Cerebellar nuclear complex (tissue), 1 donor: ENCODE measurements at places on chromosomes 3 and 15.

DNA sequence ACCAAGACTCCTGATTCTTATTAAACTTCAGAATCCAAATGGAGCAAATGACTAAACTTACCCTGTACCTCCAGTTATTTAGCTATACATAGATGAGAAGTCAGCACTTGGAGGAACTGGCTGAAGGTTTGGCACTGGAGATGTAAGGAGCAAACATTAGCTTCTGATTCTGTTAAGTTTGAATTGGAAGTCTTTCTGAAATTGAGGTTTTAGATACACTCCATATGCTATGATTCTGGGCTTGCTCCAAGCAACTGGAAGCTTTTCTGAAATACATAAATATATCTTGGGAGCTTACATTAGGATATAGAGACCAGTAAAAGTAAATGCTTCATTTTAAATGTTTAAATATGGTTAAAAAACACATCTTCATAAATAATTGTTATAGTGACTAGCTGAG, 333.7 kb downstream of the EPHA3 start:
- no peak for DNase-seq

DNA sequence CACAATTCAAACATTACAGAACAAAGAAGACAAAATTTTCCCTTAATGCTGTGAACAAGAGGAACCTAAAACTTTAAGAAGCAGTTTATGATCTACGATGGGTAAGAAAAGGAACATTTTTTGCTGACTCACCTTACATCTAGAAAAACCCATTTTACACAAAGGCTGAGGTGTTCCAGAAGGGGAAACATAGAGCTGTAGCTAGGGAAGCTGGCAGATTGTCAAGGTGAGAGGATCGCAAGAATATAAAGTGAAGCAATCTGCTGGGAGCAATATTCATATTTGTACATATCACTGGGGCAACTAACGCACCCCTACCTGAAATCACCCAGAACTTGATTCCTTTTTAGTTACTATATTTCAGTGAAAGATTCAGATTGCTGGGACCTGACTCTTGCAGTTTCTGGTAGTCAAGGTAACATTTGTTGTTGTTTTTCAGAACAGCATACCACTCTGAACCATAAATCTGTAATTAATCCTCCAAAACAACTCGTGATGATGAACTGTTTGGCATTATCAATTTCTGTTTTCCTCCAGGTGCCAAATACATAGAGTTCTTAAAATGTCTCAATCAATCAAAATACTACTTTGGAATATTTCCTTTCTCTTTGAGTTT, 184.1 kb upstream of the LRRC3B start:
- no peak for DNase-seq

DNA sequence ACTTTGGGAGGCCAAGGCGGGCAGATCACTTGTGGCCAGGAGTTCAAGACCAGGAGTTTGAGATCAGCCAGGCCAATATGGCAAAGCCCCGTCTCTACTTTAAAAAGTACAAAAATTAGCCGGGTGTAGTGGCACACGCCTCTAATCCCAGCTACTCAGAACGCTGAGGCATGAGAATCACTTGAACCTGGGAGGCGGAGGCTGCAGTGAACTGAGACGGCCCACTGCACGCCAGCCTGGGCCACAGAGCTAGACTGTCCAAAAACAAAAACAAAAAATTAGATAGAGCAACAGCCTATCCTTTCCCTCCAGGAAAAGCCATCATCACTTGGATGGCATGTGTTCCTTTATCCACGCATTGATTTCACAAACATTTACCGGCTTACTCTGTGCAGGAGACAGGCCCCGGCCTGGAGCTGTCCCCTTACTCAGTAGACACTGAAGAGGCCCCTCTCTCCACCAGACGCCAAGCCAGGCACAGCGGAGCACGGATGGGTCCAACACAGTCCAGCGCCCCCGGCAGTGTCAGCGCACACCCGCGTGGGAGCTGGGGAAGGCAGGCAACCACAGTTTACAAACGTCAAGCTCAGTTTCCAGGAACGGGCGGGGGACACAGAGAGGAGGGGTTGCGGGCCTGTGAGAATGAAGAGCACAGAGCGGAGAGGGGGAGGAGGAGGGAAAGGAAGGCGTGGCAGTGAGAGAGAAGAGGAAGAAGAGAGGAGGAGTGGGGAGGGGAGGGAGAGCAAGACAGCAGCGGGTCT, 3.1 kb downstream of the GP5 start:
- no peak for DNase-seq

DNA sequence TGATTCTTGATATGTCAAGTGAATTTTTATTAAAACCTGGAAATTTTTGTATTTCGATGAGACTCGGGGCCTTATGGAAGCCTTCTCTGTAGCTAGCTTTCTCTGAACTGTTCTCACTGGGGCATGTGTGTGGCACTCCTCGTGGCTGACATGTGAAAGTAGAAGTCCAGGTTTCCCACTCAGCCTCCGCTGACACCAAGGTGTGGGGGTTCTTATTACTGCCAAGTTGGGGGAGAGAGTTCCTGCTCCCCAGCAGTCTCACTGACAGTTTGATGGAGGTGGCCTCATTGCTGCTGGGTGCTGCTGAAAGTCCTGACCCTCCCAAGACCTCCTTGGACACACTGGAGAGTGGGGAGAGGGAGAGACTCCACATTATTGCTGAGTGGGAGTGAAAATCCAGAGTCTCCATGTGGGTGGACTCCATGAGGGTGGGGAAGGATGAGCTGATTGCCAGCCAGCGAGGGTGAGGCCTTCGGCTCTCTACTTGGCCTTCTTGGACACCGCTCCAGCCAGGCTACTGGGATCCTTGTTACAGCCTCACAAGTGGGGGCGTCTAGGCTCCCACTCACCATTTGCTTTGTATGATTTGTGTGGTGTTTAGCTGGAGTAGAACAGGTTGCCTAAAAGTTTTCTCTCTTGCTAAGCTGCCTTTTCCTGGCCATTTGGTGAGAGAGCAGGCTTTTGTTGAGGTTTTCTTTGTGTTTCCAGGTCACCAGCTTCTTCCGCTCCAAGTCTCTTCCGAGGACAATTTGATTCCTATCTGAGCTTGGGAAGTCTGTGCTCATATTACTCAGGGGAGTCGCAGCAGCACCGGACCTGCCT, 64.1 kb downstream of the LSM3 start:
- DNase-seq = no peak

DNA sequence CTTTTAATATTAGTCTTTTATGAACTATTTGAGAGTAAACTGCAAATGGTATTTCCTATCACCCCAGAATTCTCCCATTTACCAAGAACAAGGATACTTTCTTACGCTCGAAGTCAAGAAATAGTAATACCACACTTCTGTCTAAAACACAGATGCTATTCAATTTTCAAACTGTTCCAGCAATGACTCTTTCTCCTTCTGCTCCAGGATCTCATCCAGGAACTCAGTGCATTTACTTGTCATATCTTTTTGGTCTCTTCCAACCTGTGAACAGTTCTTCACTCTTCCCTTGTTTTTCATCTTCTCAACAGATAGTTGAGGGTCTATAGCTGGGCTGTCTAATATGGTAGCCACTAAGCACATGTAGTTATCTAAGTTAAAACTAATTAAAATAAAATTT, 87.1 kb upstream of the GAP43 start:
- DNase-seq = no peak

DNA sequence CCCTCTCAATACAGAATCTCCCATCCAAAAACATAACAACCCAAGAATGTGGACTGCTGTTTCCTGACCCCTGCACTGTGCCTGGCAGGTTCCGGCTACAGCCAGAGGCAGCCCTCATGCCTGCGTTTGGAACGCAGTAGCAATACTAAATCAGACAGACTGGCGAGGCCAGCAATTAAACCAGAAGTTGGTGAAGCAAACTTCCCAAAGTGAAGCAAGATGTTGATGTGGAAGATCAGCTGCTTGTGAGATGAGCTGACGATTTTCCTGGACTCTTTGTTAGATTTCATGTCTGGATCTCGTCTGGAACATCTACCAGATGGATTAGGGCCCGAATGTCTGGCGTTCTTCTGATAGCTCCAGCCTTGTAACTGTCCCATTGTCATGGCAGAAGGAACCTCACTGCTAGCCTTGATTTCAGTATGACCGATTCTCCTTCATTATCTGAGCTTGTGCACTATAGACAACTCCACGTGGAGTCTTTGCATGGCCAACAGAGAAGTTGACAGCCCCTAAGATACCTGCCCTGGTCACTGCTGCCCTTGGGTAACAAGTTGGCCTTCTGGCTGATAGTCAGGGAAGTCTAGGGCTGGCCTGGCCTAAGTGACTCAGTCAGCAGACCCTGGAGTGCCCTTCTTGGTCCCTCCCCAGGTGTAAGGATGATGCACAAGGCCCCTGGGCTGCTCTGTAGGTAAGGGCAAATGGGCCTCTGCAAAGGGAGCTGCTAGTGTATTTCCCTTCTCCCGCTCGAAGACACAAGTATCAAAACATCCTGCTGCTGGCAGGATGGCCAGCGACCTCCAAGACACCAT, 126.5 kb downstream of the ADAMTS17 start:
- no peak for DNase-seq

DNA sequence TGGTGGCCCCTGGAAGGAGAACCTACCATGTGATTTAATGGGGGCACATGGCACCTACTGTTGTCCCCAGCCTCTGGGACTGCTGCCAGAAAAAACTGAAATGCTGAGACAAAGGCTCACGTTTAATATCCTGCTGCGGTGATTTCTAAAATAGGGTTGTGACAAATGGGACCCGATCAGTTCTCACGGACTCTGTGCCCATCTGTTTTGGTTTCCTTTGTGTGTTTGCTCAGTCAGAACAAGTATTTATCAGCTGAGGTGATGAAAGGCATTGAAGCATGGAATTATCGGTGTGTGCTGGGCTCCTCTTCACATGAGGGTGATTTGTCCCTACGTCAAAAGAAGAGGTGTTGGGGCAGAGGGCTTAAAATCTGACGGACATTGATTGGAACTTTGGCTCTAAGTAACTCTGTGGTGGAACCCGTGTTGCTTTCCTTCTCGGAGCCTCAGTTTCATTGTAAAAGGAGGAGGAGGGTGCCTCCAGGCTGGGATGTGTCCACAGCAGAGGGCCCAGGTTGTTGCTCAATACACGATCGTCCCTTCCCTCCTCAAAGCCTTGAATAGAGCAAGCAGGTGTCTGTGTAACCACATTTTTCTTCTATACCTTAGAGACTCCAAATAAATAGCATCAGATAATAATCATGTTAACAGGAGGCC, 283.3 kb upstream of the RGMA start:
- DNase-seq = no peak

DNA sequence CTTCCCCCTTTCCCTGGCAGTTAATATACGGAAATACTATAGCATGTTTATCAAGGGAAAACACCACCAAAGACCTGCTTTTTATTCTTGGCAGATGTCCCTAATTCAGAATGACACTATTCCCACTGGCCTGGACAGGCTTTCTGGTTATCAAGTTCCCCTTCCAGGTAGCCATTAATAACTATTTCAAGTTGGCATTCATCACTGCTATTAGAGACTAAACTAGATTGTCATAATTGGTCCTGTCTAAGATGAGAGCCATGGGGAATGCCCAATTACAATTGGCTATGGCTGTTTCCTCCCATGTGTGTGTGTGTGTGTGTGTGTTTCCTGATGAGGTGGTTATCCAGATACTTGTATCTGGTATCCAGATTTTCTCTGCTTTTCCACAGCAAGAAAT, 608.1 kb downstream of the SQOR start:
- DNase-seq = no peak

DNA sequence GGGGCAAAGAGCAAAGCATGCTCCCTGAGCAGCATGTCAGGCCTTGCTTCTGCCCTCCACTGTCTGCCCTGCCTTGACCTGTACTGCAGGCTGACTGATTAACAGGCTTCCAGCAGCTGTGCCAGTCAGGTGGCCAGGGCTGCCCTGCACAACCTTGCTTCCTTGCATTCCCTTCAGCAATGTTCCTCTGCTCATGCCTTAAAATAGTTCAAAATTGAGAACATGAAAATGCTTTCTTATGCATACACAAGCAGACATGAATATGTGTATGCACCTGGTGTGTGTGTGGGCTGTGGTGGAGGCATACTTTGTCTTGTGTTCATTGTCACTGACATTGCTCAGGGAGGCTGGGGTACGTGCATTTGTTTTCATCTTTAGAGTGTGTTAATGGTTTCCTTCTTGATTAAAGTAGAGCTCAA, 1.2 kb upstream of the SLC22A13 start:
- no peak for DNase-seq

GRCh38 chr3:112032098-112032731, 2.3 kb upstream of the TMPRSS7 start:
- no peak for DNase-seq
